ENCODE measurements at places on chromosomes 3 and 15.

- no peak for DNase-seq
These were observed 799 bp upstream of the C2CD4B start for GRCh38 chr15:62165793-62166375.

DNA sequence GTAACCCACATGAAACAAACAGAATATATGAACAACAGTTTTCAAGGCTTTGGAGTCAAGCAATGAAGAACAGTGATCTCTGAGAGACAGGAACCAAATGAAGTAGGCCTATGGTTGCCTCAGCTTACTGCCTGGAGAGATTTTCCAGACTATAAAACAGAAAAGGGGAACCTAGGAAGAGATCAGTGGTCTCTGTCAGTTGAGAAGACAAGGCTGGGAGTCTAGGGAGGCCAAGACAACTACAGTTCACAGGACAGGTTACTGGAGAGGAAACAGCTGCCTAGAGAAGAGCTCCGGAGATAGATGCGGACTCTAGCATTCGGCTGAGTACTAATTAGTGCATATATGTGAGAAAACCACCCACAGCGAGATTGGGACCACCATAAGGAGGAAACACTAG is 87.7 kb downstream of the PLCH1 start:
- no peak for DNase-seq

GRCh38 chr3:46864061-46864881 is 1.0 kb upstream of the MYL3 start:
- DNase-seq = no peak

DNA sequence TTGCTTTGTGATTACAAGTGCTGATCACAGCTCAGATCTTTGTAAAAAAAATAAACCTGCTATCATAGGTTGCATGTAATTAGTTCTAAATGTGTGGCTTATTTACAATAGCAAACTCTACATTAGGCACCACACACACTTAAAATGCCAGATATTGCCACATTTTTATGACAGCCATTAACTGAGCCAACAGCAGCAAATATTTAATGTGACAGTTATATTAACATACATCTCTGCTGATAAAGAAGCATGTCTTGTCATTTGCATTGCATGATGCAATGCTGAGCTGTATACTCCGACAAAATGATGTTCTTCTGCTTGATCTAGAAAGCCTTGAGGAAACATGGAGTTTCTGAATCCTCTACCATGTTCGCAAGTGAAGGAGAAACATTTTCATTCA is 273.6 kb upstream of the VEPH1 start:
- DNase-seq = no peak

DNA sequence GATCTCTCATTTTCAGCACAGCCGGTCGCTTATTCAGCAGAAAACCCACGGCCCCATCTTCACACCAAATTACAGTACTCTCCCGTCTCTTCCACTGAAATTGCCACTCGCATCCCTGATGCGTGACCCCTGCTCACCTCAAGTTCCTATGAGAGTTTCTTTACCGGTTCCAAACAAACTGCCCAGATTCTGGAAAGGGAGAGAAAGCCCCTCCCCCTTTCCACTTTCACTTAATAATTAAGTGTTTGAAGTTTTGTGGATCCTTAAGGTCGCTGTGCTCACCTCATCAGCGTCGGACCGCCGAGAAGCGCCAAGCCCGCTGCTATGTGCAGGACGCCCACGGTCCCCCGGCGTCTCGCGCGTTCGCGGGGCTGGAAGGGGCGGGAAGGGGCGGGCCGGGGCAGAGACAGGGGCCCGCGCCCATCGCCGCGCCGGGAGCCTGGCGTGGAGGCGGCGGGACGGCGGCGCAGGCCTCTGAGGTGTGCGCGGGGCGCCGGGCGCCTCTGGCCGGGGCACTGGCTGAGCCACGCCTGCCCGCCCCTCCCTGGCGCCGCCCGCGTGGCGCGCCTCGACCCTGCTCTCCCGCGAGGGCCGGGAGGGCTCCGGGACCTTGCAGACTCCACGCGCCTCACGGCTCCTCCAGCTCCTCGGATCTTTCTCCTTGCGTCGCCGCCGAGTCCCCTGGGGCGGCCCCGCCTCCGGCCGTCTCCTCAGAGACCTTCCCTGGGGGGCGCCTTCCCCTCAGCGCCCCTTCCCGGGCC is at the start of gene GPR156:
Gene GPR156 (minus strand): TSS at position 476 of the 761 bp plus-strand sequence. CDS start 41,124 bp downstream, outside the sequence.
- no peak for DNase-seq

DNA sequence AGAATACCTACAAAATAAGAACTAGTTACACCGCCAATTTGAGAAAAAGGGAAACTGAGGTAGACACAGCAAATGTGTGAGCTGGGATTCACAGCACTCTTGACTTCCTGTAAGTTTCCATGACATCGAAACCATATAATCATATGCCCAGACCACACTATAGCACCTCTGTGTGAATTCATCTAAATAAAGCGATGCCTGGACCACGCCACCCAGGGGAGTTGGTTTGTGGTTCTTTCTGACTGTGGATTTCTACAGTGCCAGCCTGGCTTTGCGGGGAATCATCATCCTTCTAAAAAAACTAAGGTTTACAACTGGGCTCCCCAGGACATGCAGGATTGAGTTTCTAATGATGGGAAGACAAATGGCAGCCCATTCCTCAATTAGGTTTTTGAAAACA is 23.5 kb upstream of the CA12 start:
- no peak for DNase-seq

Data from ureter (tissue), 1 donor.